Trophoblast cell (in vitro differentiated cells and primary cell): ENCODE measurements at places on chromosomes 7 and 10.

GRCh38 chr10:4635388-4635787 lies 190.6 kb upstream of the AKR1E2 start:
- no peak for DNase-seq

GRCh38 chr10:99966306-99966705 lies 43.4 kb downstream of the DNMBP start:
- DNase-seq: peak; percentile 93

DNA sequence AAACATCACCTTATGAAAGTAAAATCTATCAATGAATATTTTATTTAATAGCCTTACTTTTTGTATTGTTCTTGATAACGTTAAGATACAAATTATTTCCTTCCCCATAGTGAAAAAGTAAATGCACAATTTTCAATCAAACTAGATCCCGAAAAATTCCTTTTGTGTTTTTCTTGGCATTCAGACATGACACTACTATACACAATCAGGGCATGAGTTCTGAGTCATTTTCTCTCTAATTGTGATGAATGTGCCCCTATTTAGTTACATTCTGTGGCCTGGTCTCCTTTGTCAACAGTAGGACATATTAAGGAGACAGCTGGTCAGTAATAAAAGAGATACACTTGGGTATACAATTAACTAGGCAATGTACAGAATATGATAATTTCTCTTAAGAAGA lies 19.8 kb downstream of the COL1A2 start:
- DNase-seq: no peak

- DNase-seq: peak; percentile 15
Measured at GRCh38 chr10:108852211-108852610, 1071.1 kb downstream of the XPNPEP1 start.

- DNase-seq: no peak
Measured at GRCh38 chr7:30726296-30727006, 25.5 kb upstream of the INMT start.

GRCh38 chr10:48452879-48453412 lies 146.5 kb downstream of the MAPK8 start:
- DNase-seq: no peak

GRCh38 chr10:15601819-15602218 lies 117.9 kb downstream of the ITGA8 start:
- no peak for DNase-seq

- no peak for DNase-seq
Measured at GRCh38 chr7:3957472-3958108, 656.5 kb downstream of the SDK1 start.

DNA sequence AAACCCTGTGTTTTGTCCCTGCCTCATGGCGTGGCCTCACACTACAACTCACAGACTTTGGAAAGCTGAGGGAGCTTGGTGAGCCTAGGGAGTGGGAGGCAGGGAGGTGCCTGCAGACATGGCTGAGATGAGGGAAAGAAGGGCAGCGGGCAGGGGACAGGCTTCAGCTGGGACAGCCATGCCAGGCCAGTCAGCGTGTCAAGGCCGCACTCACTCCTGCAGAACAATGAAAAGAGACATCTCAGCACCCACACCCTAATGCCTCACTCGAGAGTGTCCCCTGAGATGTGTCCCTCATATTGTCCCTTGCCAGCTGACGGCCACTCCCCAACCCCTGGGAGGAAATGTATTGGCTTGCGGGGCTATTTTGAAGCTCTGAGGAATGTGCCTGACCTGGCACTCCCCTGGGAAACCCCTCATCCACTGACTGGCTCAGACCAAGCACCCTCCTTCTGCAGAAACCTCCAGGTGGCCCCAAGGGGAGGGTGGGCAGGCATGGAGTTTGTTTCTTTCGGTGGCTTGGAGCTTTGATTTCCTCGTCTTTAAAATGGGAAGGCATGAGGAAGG lies 31.6 kb downstream of the SH3PXD2A start:
- no peak for DNase-seq

DNA sequence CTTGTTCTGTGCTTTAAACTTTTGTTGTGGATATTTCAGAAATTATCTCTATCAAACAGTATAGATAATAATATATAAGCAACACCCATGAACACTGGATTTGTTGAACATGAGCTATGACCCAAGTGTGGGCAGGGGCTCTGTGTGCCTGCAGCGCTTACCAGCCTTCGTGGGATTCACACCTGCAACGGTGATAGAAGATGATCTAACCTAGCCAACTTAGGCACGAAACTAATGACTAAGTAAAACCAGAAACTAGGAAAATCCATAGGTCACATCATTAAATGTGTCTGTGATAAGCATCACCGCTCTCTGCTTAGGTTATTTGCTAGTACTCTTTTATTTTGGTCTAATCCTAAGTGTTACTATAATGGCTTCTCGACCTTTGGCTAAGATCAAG lies 18.0 kb downstream of the SPAG6 start:
- DNase-seq: no peak

DNA sequence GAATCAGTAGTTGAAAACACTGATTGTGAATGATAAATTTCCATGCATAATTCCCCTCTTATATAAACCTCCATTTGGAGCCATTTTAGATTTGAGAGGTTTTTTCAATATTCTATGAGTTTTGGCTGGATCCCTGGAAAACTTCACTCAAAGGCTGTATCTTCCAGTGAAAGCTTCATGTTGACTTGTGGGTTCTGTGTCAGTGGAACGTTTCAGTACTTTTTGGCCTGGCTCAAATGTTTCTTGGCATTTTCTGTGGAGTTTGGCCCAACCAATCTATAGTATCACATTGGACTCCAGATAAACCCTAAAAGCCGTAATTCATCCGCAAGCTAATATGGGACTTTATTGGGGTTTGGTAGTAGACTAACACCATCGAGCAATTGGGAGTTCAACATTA lies 172.6 kb upstream of the PRPS1L1 start:
- DNase-seq: no peak

- peak; percentile 90 for DNase-seq
Measured at GRCh38 chr7:50531401-50531911, 33.7 kb downstream of the DDC start.

- no peak for DNase-seq
Measured at GRCh38 chr7:12765431-12766100, 78.1 kb downstream of the ARL4A start.

DNA sequence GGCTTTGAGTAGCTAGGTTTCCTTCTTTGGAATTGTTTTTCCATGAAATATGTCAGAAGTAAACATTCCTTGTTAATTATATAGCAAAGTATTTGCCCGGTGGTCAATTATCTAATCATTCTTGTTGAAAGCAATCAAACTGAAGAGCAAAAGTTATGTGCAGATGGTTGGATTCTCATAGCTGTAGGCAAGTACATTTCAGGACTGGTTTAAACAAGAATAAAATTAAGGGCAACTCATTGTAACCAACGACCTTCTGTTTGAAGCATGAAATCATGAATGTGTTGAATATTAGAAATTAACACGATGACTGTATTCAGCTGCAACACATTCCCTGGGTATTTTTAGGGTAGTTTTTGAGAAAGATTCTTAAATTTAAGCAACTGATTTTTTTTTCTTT lies 61.8 kb upstream of the NMT2 start:
- no peak for DNase-seq

DNA sequence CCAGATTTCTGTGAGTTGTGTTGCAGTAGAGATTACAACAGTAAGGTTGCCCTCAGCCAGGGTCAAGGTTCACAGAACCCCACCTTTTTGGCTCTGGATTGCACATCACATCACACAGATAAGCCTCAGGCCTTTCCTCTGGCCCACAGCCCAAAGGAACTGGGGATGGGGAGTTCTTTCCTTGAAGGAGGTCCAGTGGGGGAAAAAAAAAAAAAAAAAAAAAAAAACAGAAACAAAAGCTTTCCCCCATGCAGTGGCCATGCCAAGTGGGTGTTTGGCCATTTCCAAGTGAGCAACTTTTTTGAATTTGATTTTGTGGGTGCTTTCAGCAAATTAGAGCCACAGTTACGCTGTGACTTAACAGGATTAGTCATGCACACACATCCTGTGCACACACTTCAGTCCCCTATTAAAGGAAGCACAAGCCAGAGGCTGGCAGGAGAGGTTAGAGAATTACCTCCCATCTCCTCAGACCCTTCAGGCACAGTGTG lies 79.3 kb upstream of the NANOS1 start:
- DNase-seq: no peak

GRCh38 chr7:4189131-4189570 lies 492.9 kb upstream of the FOXK1 start:
- peak; percentile 47 for DNase-seq

- DNase-seq: peak; percentile 22
Measured at GRCh38 chr7:87220734-87221215, 1.2 kb upstream of the TMEM243 start.

DNA sequence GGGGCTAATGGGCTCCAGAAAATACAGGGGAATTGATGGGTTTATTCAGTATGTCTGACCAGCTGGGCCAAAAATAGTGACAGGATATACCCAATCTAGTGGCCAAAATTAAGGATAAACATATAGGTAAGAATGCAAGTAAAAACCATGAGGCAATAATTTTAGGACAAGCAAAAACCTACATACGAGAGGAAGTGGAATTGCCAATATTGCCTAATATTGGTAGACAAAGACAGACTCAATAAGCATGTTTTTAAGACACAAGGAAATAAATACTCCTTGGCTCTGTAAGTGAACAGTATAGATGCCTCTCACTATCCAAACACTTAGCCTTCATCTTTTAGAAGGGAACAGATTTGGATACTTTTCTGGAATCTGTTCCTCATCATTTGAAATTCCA lies 51.0 kb downstream of the ATXN7L1 start:
- no peak for DNase-seq

- DNase-seq: peak; percentile 11
Measured at GRCh38 chr10:13669901-13670300, 83.1 kb downstream of the PRPF18 start.

DNA sequence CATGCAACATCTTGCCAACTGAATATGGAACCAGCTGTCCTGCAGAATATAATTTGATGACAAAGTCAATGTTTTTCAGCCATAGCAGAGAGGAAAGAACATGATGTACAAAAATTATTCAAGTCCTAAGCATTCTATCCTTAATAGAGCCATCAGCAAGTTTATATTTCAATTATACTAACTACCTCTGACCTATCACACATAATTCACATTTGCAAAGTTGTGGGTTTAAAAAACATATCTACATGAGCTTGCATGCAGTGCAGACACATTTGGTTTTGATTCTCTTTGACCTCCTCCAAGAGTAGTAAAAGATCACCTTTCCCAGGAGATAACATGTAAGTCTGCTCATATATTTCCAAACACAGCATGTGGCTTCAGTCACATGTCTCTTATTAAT lies 126.0 kb upstream of the FGFR2 start:
- DNase-seq: no peak

- DNase-seq: no peak
Measured at GRCh38 chr10:92990615-92991014, 70.0 kb upstream of the CYP26C1 start.

- peak; percentile 3 for DNase-seq
Measured at GRCh38 chr7:134016223-134016941, 110.8 kb upstream of the LRGUK start.

DNA sequence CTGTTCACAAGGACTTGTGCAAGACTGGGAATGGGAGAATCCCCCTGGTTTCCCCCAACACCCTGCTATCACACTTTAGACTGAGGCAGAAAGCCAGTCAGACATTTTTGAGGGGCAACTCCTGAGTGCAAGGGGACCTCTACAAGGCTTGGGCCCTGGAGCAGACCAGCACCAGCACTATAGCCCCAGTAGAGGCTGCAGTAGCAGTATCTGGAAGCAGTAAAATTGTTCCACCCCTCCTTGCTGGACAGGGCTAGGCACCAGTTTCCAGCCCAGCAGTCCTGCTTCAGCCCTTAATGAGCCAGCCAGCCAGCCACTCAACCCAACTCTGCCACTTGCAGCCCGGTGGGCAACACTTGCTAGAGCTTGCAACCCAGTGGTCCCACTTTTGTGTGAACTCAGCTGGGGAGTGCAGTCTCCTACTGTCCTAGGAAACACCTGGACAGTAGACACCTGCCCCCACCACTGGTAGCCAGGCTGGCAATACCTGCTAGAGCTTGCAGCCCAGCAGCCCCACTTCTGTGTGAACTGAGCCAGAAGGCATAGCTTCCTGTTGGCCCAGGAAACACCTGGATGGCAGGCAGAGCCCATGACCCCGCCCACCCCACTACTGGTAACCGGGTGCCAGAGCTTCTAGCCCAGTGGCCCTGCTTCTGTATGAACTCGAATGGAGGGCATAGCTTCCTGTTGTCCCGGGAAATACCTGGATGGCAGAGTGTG lies 65.0 kb downstream of the FBXL13 start:
- no peak for DNase-seq

GRCh38 chr7:110568932-110569331 lies 522.0 kb upstream of the LRRN3 start:
- DNase-seq: no peak

GRCh38 chr10:43340619-43341018 lies 30.8 kb upstream of the FXYD4 start:
- DNase-seq: peak; percentile 93

DNA sequence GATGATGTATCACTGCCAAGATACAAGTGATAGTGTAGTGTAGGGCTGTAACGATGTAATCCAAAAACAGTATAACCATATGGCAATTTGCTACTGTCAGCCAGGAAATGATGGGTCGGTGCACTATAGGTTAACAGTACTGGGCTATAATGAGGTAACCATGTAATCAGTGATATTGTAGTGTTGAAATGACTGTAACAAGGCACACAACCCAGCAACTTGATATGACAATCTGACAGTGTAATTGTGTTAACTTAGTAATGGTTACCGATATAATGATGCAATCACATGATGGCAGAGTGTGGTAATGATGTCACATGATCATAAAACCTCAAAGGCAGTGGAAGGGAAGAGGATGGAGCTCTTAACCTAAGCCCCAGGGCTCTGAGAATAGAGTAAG lies 73.8 kb upstream of the SLF2 start:
- no peak for DNase-seq

GRCh38 chr10:13769946-13770345 lies 183.2 kb downstream of the PRPF18 start:
- peak; percentile 100 for DNase-seq

DNA sequence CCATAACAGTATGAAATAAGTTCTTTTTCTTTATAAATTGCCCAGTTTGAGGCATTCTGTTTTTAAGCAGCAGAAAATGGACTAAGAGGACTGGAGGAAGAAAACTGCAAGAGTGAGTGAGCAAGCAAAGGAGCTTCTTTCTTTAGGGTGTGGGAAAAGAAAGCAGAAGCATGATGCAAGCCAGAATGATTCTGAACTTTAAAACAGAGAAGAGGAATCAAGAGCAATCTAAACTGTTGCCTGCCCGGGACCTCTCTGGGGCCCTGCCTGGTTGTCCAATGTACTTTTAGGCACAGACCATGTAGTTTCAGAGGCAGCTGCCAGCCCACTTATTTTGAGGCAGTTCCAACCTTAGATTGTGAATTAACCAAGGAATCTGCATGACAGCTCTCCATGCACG lies 186.3 kb downstream of the PLPP4 start:
- no peak for DNase-seq

DNA sequence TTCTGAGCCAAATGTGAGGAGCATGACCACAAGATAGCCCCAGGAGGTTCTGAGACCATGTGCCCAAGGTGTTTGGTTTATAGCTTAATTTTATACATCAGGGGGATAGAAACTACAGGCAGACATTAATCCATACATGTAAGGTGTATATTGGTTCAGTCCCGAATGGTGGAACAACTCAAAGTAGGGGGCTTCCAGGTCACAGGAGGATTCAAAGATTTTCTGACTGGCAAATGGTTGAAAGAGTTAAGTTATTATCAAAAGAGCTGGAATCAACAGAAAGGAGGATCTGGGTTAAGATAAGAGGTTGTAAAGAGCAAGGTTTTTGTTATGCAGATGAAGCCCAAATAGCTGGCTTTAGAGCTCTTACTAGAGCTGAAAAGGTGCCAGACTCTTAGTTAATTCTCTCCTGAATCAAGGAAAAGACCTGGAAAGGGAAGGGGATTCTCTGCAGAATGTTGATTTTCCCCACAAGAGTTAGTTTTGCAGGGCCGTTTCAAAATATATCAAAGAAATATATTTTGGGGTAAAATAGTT lies 640.0 kb downstream of the IPMK start:
- DNase-seq: no peak
